ENCODE measurements at places on chromosomes 4 and X. TPM values are rescaled to one million over a fixed set of nuclear protein-coding genes. Genes with fewer than 3 reads are reported as not detected.

DNA sequence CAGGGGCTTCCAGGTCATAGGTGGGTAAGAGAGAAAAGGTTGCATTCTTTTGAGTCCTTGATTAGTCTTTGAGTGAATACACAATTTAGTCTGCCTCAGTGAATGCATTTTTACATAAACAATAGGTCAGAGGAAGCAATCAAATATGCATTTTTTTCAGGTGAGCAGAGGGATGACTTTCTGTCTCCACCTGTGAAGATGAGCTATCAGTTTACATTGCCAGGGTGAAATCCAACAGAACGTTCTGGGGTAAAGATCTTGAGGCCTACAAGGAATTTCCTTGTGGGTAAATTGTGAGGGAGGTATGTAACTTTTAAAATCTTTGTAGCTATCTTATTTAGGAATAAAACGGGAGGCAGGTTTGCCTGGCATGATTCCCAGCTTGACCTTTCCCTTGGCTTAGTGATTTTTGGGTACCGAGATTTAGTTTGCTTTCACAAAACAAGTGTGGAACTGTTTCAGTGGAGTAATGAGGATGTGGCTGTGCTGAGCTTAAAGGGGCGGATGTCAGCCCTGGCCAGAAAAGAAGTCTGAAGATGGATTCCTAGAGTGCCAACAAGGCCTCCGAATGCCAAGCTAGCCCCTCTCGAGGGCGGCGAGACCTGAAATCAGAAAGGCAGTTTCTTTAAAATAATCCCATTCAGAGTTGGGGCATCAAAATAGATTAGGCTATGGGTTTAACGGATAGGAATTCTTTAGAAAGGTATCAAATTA lies 29.5 kb downstream of the TMEM131L start:
- H3K4me1 ChIP-seq = peaks cover 71% of the 10 kb centered on the region
- H3K4me3 ChIP-seq = peak overlapping the region; percentile 42
- peak overlapping the region; percentile 94 for H3K27ac ChIP-seq

DNA sequence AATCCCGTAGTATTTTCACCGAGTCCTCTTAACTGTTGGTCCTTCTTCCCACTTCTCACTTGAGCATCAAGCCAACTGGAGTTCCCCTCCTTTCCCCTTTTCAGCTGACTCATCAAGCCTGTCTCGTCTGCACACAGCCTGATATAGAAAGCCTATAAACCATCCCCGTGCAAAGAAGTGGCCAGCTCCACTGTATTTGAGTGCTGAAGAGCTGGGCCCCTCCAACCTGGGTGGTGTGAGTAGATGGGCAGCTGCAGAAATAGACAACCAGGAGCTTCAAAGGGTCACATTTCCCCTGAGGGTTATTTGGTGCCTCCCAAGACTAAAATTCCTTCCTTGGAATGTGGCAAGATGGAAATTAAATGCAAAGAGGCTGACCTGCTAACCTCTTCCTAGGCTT lies 199.7 kb downstream of the HS6ST2 start:
- no peak for DNase-seq
- H3K27me3 ChIP-seq = no peaks in the 10 kb centered on the region
- no peak overlapping the region for H3K4me3 ChIP-seq
- no peak overlapping the region for H3K27ac ChIP-seq

The GAGE12H gene
- total RNA-seq = not detected

DNA sequence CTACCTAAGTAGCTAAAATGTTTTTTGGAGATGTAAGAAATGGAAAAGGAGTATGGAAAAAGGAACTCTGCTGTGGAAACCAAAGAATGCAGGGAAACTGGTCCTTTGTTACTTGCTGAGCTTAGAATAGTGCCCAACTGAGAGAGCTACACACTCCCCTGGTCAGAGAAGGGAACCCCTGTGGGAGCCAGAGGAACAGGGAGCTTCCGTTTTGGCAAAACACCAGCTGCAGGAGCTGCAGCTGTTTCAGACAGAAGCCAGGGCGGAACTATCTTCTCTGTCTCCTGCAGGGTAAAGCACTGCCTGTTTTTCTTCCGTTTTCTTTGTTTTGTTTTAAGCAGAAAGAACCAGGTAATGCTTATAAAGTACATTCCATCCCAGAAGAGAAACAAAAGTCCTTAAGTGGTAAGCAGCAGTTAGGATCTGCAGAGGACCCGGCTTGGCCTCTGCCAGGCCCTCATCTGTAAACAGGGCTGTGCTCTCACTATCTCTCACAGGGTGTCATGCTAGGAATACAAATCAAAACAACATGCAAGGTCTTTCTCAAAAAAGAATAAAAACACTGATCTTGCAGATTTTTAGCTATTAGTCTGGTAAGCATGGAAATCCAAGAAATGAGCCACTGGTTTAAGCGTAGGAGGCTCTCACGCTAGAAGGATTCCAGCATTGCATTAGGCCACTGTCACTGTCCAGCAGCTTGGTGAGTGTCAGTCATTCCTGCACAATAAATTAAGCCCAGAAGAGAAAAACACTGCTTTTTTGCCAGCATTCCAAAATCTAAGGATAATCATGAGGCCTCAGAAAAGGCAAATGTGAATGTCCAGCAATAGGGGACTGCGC lies 76.1 kb downstream of the CHST7 start:
- H3K36me3 ChIP-seq = peaks cover 16% of the 10 kb centered on the region
- DNase-seq = no peak
- H3K4me1 ChIP-seq = peaks cover 3% of the 10 kb centered on the region
- H3K27me3 ChIP-seq = no peaks in the 10 kb centered on the region
- H3K27ac ChIP-seq = no peak overlapping the region

- no peak overlapping the region for H3K27ac ChIP-seq
- no peak overlapping the region for H3K4me3 ChIP-seq
- no peaks in the 10 kb centered on the region for H3K27me3 ChIP-seq
- H3K36me3 ChIP-seq = no peaks in the 10 kb centered on the region
These were observed 654.3 kb upstream of the LCORL start for GRCh38 chr4:18675586-18676525.

GRCh38 chrX:144946666-144947065 lies 300.6 kb upstream of the SPANXN1 start:
- no peak for DNase-seq
- H3K27me3 ChIP-seq = no peaks in the 10 kb centered on the region
- no peaks in the 10 kb centered on the region for H3K4me1 ChIP-seq
- no peak overlapping the region for H3K4me3 ChIP-seq

- no peak overlapping the region for H3K4me3 ChIP-seq
- DNase-seq = no peak
- H3K36me3 ChIP-seq = peaks cover 2% of the 10 kb centered on the region
- no peaks in the 10 kb centered on the region for H3K27me3 ChIP-seq
These were observed 151.9 kb upstream of the PLAC1 start for GRCh38 chrX:134810211-134810610.

- peaks cover 30% of the 10 kb centered on the region for H3K36me3 ChIP-seq
- H3K4me3 ChIP-seq = no peak overlapping the region
- H3K4me1 ChIP-seq = peaks cover 23% of the 10 kb centered on the region
- no peaks in the 10 kb centered on the region for H3K27me3 ChIP-seq
- H3K27ac ChIP-seq = no peak overlapping the region
These were observed 56.5 kb downstream of the SNX25 start for GRCh38 chr4:185265942-185266341.

DNA sequence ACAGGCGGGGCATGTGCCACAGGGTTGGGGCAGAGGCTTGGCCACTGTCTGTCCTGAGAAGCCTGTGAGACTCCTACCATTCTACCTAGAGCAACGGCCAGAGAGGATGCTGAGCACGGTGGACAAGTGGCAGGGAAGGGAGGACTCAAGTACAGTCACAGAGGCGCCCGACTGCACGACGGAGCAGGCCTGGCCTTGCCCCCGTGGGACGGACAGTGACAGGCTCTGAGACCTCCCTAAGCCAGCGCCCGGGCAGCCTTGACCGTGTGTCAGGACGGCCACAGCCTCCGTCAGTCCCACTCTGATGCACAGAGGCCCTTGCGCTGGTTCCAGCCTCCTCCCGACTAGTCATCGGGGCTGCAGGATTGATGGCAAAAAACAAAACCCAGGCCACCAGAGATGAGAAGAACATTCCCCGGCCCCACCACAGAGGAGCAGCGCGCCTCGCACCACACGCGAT lies 36.7 kb upstream of the MXD4 start:
- peaks cover 6% of the 10 kb centered on the region for H3K27me3 ChIP-seq
- no peaks in the 10 kb centered on the region for H3K36me3 ChIP-seq
- H3K27ac ChIP-seq = no peak overlapping the region
- H3K4me3 ChIP-seq = no peak overlapping the region

The SMARCA1 gene
- not detected for total RNA-seq

GRCh38 chr4:84965553-84966381 lies 723 bp downstream of the WDFY3 start:
- no peaks in the 10 kb centered on the region for H3K36me3 ChIP-seq
- no peak for DNase-seq
- H3K27me3 ChIP-seq = peaks cover 31% of the 10 kb centered on the region
- peak overlapping the region; percentile 29 for H3K4me3 ChIP-seq
- peaks cover 7% of the 10 kb centered on the region for H3K4me1 ChIP-seq

DNA sequence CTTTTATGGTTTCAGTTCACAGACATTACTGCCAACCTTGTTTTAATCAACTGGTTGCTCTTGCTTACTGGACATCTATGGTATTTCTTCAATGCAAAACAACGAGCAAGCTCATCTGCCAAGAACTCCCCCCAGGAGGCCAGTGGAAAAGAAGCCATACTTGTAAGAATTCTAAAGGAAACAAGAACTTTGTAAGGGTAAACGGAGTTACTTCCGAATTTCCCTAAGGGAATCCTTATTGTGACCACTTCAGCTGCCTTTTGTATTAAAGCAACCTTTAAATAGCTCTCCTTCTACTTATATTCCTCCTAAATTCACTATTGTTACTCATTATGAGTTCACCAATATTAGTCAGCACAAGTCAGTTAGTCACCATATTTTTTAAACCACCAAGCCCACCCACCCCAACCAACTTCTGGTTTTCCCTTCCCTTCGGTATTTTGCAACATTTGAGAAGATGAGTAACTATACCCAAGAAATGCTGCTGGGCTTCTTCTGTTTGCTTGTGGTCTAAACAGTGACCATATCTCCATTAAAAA lies 602.8 kb upstream of the DIPK2B start:
- peak overlapping the region; percentile 91 for H3K27ac ChIP-seq
- H3K27me3 ChIP-seq = no peaks in the 10 kb centered on the region
- no peak for DNase-seq
- H3K4me3 ChIP-seq = peak overlapping the region; percentile 71

The ZCCHC12 gene
- not detected for total RNA-seq

- H3K27ac ChIP-seq = no peak overlapping the region
- no peaks in the 10 kb centered on the region for H3K27me3 ChIP-seq
- no peaks in the 10 kb centered on the region for H3K4me1 ChIP-seq
- no peak for DNase-seq
These were observed 32.8 kb downstream of the CLDN22 start for GRCh38 chr4:183287309-183287659.

- no peaks in the 10 kb centered on the region for H3K27me3 ChIP-seq
- no peak overlapping the region for H3K4me3 ChIP-seq
- no peak for DNase-seq
- H3K36me3 ChIP-seq = no peaks in the 10 kb centered on the region
These were observed 189.0 kb upstream of the ANXA10 start for GRCh38 chr4:167903291-167903721.

Data from activated CD4-positive, alpha-beta T cell treated with anti-CD3 and anti-CD28 coated beads, Interleukin-2, amount 10 ng/mL, durations not matched to agents 24 days and 14 days (primary cell).